Fibroblast of pulmonary artery (primary cell): ENCODE measurements at places on chromosomes 1 and 21.

DNA sequence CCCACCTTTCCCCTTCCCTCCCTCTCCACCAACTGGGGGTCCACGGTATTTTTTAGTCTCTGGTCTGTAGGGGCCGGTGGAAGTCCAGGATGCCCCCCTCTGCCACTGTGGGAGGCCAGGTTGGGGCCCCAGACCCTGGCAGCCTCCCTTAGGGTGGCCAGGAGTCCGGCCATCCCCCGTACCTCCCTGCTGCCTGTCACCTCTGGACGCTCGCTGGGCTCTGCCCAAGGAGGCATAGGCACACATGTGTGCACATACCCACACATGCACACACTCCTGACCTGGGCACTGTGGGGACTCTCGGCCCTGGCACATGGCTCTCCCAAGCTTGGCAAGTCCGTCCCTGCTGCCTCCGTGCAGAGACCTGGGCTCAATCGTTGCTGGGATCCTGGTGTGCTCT lies 53.0 kb downstream of the DISP3 start:
- DNase-seq, result no peak

GRCh38 chr21:33843216-33843615 lies 72.4 kb downstream of the ATP5PO start:
- no peak for DNase-seq

DNA sequence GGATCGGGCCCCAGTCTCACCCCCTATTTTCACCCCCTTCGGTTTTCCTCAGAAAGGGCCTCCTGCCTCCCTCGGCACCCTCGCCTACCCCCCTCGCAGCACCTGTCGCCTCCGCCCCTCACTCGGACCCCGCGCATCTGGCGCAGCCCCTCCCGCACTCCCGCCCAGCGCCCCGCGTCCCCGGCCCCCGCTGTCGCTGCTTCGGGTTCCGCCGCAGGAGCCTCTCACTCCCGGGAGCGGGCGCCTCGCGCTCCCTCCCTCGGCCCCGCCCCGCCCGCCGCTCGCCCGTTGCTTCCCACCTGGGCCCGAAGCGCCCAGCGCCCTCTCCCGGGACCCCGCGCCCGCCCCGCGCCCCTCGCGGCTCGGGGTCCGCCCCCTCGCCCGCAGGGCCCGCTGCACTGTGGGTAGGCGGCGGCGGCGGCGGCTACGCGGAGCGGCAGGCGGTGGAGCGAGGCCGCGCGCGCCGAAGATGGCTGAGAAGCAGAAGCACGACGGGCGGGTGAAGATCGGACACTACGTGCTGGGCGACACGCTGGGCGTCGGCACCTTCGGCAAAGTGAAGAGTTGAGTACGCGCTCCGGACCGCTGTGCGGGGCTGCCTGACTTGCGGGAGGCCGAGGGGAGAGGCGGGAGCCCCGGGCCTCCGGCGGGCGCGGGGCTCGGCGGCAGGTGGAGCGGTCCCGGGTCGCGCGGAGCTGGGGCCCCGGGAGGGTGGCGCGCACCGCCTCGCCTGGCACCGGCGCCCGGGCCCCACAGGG lies at the start of gene PRKAA2:
TSS of gene PRKAA2 (plus strand) at position 396 of the 758 bp plus-strand sequence. CDS start at position 470, 74 bp downstream.
- no peak for DNase-seq

DNA sequence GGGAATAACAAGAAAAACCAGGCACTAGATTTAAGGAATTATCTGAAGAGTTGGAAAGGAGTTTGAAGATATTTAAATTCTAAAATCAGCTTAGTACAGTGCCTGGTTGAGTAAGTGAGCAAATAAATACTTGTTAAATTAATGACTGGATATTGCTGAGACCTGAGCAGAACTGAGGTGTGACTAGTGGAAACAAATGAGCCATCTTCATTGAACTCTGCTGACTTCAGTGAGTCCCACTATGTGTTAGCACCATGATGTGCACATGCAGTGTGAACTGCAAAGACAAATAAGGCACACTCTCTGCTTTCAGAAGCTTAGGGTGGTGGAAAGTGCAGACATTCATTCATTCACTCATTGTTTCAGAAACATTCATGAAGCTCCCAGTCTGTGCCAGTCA lies 48.7 kb downstream of the ELAPOR1 start:
- DNase-seq, result no peak

- DNase-seq, result no peak
Observed at GRCh38 chr1:182998482-182998881, 24.7 kb upstream of the LAMC1 start.

DNA sequence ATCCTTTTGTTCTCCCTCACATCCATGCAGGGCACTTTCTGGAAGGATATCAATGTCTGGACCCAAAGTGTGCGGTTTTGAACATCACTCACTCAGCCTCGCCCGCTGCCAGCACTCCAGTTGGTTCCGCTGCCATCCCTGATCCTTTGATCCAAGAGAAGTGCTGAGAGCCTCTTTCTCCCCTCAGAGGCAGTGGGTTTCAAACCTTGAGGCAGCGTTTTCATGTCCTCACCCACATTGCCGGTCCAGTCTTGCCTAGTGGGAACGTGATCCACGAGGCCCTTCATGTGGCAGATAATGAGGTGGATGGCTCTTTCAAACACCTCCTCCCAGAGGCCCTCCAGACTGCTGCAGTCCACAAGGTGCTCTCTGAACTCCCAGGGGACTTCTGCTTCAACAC lies 122.2 kb downstream of the ACTL8 start:
- DNase-seq, result no peak

DNA sequence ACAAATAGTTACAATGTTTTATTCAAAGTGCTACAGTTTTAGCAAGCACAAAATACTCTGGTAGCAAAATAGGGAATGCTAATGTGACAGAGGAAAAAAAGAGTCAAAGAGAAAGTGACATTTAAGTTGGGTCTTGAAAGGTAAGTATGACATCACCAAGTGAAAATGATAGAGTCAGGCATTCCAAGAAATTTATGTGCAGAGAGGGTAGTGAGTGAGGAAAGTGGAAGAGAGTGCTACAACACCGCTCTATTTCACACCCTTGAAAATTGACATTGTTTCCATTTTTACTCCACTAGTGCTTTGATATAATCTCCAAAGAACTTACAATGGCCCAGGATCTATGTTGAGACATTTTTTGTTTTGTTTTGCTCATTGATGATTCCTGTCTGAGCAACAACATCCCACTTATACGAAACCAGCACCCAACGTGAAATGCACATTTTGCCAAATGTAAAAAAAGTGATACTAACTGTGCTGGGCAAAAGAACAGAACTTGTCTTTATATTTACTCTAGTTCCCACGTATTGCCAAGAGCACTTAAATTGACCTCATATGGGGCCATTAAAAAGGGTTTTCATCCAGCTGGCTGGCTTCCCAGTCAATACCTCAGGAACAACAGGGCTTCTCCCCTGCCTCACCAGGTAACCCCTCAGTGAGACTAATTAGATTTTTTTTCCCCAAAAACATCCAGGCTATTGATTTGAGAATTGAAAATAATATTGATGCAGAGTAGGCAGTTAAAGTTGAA lies 206.3 kb upstream of the NR5A2 start:
- DNase-seq, result no peak

GRCh38 chr1:238177960-238178645 lies 287.4 kb upstream of the ZP4 start:
- no peak for DNase-seq

- no peak for DNase-seq
Observed at GRCh38 chr1:10515301-10515975, 40.7 kb downstream of the PEX14 start.

GRCh38 chr1:207808911-207809555 lies 57.2 kb downstream of the CD46 start:
- DNase-seq, result no peak

- peak; percentile 17 for DNase-seq
Observed at GRCh38 chr1:173295995-173296394, 88.9 kb upstream of the TNFSF4 start.

- DNase-seq, result no peak
Observed at GRCh38 chr1:84569216-84569615, 5.0 kb downstream of the CTBS start.

GRCh38 chr1:6070450-6070974 lies 24.8 kb downstream of the KCNAB2 start:
- DNase-seq, result no peak

GRCh38 chr1:60149251-60149650 lies 75.7 kb upstream of the C1orf87 start:
- peak; percentile 4 for DNase-seq

- DNase-seq, result peak; percentile 45
Observed at GRCh38 chr1:205810448-205811157, 2.4 kb downstream of the SLC41A1 start.

DNA sequence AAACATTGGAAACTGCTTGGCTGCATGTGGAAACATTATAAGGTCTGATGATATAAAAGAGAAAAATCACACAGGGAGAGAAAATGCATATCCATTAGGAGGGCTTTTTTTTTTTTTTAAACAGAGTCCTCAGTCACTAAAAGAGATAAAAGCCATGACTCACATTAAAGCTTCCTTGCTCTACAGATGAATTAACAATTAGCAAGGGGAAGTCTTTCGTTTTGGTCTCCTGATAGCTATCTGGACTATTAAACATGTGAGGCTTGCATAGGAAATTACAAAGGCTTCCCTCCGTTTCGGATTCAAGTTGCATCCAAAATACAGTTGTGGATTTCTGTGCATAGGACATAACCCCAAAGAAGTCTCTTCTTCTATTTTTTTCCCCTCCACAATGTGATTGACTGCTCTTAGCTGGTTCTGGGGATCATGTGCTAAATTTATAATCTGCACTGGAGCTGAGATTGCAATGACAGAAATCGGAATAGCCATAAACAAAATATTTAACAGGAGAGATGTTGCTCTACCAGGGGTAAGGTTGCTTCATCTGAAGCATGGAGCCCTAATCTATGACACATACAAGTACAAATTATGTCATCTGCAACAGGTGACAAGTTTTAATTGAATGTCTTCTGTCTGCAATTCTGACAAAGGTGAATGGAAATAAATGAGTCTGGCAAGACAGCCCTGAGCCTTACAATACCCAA lies 146.8 kb downstream of the ESRRG start:
- no peak for DNase-seq

DNA sequence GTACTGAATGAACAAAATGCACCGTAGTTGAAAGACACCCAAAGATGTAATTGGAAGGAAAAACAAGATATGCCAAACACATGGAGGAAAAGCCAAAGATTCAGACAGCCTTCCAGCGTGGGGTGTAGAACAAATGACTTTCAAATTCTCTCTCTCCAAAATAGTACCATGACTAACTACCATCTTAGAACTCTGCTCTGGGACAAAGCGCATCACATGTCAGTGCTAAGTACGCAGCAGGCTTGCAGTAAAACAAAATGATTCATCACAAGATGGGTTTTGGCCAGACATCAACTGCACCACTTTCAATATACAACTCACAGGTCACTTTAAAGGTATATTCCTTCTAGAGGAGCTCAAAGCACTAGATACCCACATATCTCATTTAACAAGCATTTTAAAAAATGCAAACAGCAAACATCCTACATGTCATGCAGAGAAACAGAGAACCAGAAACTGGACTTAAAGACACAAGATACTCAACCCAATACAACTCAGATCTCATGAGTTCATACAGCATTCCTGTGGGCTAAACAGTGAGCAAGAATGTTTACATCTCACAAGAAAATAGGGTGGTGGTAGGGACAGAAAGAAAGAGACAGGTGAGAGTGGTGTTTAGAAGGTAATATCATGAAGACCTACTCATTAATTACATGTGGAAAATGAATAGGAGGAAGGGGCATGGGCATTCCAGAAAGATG lies 75.7 kb downstream of the BCAR3 start:
- DNase-seq, result peak; percentile 94

- DNase-seq, result peak; percentile 3
Observed at GRCh38 chr1:191695865-191696264, 462.4 kb upstream of the RGS18 start.

DNA sequence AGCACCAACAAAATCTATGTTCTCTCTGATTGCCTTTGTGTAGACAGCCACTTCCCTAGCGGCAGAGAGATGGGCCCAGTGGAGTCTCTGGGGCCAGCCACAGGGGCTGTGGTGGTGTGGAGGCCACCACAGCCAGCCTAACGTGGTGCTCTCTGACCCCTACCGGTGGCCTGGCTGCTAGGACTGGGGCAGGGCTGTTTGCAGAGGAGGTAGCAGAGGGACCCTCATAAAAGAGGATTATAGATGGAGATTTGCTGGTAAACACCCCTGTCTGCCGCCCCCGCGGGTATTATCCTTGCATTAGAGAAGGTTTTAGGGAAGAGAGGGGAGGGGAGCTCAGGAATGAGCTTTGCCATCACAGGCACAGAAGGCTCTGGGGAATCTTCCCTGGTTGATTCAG lies 310.3 kb upstream of the VAMP3 start:
- no peak for DNase-seq

DNA sequence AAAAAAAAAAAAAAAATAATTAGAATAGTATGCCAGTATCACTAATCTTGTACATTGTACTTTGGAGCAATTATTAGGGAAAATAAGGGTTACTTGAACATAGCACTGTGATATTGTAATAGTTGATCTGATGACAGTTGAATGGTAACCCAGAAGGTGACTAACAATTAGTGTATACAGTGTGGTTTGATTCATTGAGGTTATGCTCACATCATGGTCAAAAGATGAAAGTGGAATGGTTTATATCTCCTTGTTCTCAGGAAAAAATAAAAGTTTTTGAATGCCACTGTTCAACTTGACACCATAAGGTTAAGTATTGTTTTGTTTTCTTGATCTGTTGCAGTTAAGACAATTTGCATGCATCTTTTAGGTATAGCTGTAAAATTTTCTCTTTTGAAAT lies 87.0 kb downstream of the GPR52 start:
- no peak for DNase-seq

- peak; percentile 93 for DNase-seq
Observed at GRCh38 chr1:108831225-108831624, 25.7 kb downstream of the AKNAD1 start.

- no peak for DNase-seq
Observed at GRCh38 chr1:27873671-27874384, 1.5 kb downstream of the THEMIS2 start.

- DNase-seq, result peak; percentile 89
Observed at GRCh38 chr1:22704440-22705067, 6.1 kb upstream of the EPHB2 start.

- no peak for DNase-seq
Observed at GRCh38 chr1:54583871-54584270, 35.8 kb downstream of the ACOT11 start.

DNA sequence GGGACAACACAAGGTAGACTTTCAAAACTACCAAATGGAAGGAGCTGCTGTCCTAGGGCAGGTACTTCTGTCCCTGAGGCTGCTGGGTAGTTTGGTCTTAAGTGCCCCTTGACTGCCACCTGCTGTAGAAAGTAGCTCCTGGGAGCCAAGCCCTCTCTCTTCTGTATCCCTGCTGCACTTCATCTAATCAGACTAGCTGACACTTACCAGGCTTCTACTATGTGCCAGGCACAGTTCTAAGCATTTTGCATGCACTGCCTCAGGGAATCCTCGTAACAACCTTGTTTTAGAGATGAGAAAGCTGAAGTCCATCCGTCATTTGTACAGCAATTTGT lies 15.9 kb upstream of the SRSF4 start:
- peak; percentile 57 for DNase-seq

- DNase-seq, result no peak
Observed at GRCh38 chr1:208748387-208749165, 504.4 kb upstream of the PLXNA2 start.

DNA sequence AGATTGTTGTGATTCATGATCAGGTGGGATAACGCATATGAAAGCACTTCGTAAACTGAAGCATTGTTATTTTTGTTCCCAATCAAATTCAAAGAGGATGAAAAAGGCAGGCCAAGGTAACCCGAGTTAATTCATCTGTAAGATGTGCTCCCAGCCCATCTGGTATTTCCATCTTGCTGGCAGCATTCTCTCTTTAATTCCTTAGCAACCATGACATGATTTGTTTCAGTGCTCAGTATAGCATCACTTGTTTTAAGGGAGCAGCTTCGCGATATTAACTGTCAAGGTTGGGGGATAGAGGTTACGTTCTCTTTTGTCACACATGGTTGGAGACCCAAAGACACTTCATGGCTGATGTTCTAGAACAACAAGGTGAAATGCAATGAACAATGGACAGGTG lies 6.4 kb downstream of the TSPAN2 start:
- no peak for DNase-seq
